ENCODE measurements at places on chromosomes 1 and 21.

GRCh38 chr1:64745986-64746940 is 1.4 kb downstream of the RAVER2 start:
- DNase-seq: no peak

DNA sequence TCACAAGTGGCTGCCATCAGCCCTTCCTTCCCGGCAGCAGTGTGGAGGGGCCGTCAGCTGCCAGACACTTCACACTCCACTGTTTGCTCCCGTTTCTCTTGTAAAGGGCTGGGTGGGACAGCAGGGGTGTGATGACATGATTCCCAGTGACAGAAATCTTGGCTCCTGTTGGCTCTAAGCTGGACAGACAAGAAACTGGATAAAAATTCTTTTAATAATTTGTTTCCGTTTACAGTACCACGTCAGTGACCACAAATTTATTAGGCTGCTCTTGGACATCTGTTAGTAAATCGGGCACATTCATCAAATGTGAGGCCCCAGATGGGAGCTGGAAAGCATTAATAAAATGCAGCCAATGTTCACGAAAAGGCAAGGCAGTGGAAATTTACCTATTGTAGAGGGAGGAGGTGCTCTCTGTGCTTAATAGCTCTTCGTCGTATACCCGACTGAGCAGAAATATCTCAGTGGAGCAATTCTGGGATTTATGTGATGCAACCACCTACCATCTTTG is 353.7 kb upstream of the GREM2 start:
- DNase-seq: no peak

GRCh38 chr1:224457782-224458144 is 23.2 kb upstream of the WDR26 start:
- DNase-seq: no peak

- no peak for DNase-seq
These were observed 1.7 kb downstream of the TRABD2B start for GRCh38 chr1:47995306-47996050.

- DNase-seq: no peak
These were observed 5.3 kb downstream of the SLC27A3 start for GRCh38 chr1:153780551-153780950.

- DNase-seq: no peak
These were observed 169.9 kb downstream of the HS2ST1 start for GRCh38 chr1:87084244-87084836.
